ENCODE measurements at places on chromosomes 4 and X. TPM values are rescaled to one million over a fixed set of nuclear protein-coding genes. Genes with fewer than 3 reads are reported as not detected.

GRCh38 chrX:122817321-122817955, 366.6 kb upstream of the GRIA3 start:
- no peaks in the 10 kb centered on the region for H3K36me3 ChIP-seq
- H3K27ac ChIP-seq, result no peak overlapping the region
- H3K4me3 ChIP-seq, result no peak overlapping the region
- no peak for DNase-seq
- no peaks in the 10 kb centered on the region for H3K27me3 ChIP-seq

PLP1 gene
- total RNA-seq, result 21.3 TPM

TIMM8A gene
- total RNA-seq, result 7.8 TPM

MTNR1A gene
- not detected for total RNA-seq

All from aorta (tissue), 5 donors.